Dorsolateral prefrontal cortex (tissue), 122 donors: ENCODE measurements at places on chromosomes 16 and 17. TPM values are rescaled to one million over a fixed set of nuclear protein-coding genes. Genes with fewer than 3 reads are reported as not detected.

Gene NTN1
- total RNA-seq, result 5.1 TPM

Gene CES5A
- 0.69 TPM for total RNA-seq

DNA sequence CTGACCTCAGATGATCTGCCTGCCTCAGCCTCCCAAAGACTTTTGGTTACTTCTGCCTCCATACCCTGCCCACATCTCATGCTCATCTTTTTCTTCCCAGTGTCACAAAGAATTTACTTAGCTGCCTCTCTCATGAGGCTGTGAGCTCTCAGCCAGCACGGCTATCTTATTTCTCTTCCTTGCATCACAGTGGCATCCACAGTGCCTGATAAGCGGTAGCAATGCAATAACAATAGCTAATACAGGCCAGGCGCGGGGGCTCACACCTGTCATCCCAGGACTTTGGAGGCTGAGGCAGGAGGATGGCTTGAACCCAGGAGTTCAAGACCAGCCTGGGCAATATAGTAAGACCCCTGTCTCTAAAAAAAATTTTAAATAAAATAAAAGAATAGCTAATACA, 15.5 kb upstream of the MARVELD3 start:
- no peak for DNase-seq

Gene KRT33A
- not detected for total RNA-seq

DNA sequence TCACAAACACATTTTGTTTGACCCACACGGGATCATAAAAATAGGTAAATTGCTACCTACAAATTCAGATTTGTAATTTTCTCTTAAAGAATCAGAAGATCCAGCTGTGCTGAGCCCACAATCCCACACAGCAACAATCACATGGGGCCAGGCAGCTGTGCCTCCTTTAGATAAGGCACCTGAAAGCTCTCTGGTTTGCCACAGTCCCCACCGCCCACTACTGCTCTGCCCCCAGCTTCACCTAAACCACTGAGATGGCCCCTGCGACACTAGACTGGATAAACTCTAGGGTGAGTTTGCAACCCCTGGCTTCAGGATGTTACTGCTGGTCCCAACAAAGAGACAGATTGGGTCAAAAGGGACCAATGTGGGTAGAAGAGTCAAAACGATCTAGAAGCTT, 96.8 kb downstream of the GSG1L start:
- no peak for DNase-seq

- DNase-seq, result no peak
These were observed 16.2 kb downstream of the SLC43A2 start for GRCh38 chr17:1612400-1612799.

Gene PITPNM3
- total RNA-seq, result 70.8 TPM

Gene MLYCD
- total RNA-seq, result 10.9 TPM

- DNase-seq, result no peak
These were observed 128.0 kb downstream of the RAP1GAP2 start for GRCh38 chr17:2924211-2924610.
